ENCODE measurements at places on chromosomes 12 and 14.

- no peak for DNase-seq
These were observed 66.6 kb upstream of the NELL2 start for GRCh38 chr12:44942714-44943113.

- DNase-seq, result no peak
These were observed 40.9 kb downstream of the ACADS start for GRCh38 chr12:120766566-120766965.

DNA sequence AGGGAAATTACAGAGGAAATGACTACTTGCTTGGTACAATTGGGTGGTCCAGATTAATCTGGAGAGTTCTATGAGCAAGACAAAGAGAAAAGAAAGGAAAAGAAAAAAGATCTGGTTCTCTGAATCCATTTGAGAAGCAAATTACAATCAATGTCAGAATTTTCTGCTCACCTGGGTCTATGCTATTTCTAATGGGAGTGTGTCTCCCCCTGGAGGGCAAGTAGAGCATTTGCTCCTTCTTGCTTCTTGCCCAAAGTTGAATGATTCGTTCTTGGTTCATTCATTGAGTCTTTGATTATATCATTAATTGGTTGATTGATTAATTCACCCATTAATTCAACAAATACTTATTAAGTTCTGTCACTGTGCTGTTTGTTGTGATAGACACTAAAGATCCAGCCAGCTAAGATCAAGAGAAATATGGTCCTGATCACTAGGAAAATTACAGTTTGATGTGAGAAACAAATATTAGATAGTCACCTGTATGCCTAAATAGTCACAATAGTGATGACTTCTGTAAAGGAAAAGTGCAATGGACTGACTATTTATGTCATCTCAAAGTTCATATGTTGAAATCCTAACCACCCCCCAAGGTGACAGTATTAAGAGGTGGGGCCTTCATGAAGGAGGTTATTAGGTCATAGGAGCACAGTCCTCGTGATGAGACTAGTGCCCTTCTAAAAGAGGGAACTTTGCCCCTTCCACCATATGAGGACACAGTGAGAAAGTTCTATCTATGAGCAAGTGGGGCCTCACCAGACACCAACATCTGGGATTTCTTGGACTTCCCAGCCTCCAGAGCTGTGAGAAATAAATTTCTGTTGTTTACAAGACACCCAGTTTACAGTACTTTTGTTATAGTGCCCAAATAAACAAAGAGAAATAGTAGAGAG lies 8.0 kb upstream of the ASB8 start:
- DNase-seq, result no peak

DNA sequence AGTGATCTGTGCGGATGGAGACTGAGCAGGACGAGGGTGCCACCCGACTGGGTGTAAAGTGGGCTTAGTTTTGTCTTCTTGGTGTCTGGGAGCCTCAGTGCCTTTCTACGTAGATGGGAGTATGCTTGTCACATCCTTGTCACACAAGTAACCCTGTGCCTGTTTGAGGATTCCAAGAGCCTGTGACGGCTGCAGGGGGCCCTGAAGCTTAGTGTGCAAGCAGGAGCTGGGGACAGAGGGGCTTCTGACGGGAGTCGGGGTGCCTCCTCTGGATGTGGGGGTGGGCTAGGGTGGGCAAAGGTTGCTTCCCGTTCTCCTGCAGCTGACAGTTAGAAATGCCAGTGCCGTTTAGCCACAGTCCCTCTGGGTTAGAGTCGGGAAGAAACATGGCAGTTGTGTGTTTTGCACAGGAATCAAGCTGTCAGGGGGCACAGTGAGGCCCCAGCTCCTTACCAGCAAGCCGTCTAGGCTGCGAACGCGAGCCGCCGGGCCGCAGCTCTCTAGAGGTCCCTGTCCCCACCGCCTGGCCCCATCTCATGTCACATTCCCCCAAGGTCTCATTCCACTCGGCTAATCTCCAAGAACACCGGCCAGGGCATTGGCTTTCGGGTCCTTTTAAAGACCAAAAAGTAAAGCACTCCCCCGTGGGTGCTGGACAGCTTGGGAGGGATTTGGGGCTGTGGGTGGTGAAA lies 7.0 kb downstream of the RTL1 start:
- peak; percentile 23 for DNase-seq

- DNase-seq, result no peak
These were observed 23.8 kb downstream of the IL31 start for GRCh38 chr12:122150127-122150681.

DNA sequence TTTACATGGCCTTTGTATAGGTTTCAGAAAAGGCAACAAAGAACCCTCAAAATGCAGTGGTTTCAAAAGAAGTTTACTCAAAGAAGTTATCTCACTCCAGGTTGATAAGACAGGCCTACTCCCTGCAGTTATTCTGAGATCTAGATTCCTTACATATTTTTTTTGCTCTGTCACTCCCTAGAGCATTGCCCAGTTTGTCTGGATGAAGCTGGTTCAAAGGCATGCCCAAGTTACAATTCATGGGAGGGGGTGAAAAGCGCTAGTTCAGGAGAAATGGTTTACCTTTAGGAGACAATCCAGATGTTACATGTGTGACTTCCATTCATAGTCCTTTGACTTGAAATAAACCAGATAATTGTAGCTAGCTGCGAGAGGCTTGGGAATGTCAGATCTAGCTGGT lies 115.0 kb downstream of the TPH2 start:
- no peak for DNase-seq

DNA sequence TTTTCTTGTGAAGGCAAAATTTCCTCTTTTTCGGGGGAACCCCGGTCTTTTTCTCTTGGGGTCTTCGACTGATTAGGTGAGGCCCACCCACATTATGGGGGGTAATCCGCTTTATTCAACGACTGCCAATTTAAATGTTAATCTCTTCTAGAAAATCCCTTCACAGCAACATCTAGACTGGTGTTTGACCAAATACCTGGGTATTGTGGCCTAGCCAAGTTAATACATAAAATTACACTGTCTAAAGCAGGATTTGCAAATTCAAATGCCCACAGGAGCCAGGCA lies 170.0 kb upstream of the FOXN3 start:
- no peak for DNase-seq
